ENCODE measurements at places on chromosomes 12 and 14.

GRCh38 chr12:5512601-5512970 lies 80.7 kb downstream of the NTF3 start:
- DNase-seq: no peak

GRCh38 chr14:33914676-33915516 lies 36.0 kb downstream of the EGLN3 start:
- peak; percentile 77 for DNase-seq

DNA sequence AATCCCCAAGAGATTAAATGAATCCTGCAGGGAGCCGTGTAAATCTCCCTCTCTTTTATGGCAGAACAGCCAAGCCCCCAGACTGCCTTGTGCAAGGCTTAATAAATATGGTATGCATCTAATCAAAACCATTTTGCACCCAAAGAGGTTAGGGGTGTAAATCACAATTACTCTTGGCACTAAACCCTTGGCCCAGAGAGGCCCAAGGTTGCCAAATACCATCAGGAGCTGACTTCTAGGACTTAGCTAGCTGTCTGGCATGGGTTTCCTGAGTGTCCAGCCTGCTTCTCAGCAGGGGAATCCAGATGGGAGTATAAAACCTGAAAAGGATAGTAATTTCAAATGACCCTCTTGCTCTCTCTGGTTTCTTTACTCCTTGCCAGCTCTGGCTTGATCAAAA lies 610.4 kb downstream of the MED13L start:
- no peak for DNase-seq

- peak; percentile 35 for DNase-seq
Observed at GRCh38 chr12:86134561-86134960, 121.6 kb downstream of the MGAT4C start.

DNA sequence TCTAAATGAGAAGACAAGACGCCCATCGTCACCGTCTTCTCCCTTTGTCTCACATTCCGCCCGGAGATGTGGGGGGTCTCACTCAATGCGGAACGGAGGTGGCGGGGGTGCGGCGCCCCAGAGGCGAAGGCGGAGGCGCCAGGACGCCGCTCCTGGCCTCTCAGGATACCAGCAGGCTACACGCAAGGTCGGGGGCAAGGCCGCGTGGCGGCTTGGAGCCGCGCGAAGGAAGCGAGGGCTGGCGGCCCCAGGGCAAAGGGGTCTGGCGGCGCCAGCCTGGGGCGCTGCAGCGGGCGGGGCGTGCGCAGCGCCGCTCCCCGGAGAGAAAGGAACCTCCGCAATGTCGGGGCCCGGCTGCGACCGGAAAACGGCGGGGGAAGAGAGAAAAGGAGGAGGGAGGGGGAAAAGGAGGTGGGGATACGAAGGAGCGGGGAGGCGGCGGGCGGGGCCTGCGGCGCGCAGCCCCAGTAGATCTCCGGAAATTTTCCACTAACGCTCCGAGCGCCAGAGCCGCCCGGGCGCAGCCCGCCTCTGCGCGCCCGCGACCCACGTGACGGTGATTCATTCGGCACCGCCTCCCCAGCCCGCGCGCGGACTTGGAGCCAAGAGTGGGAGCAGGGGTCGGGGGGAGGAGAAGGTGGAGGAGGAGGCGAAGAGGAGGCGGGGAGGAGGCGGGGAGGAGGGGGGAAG lies 10.5 kb upstream of the SLC38A2 start:
- DNase-seq: peak; percentile 90

DNA sequence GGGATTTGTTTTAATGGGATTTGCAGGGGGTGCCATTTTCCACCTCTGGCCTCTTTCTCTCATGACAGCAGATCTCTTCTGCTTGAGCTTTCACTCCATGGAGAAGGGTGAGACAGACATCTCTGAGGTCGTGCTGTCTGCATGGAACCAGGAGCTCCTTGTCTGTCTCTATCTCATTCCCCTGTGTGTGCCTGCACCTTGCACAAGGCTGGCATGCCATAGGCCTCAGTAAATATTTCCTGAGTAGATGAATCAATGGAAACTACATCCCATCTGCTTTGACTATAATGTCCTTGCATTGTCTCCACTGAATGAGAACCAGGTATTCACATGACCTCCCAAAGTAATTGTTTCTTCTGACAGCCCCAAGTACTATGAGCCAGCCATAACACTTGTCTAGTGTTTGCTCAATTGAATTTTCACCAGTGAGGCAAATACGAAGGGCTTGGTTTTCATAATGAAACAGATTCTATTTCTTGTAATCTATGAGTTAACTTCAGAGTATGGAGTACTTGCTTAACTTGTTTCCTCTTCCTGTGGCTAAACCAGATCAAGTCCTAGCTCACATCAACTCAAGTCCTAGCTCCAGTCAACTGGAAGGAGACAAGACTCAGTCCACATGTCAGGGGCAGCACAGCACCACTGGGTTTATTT lies 32.3 kb downstream of the KCNK13 start:
- DNase-seq: no peak

- no peak for DNase-seq
Observed at GRCh38 chr12:68198507-68199086, 27.0 kb downstream of the IL26 start.

DNA sequence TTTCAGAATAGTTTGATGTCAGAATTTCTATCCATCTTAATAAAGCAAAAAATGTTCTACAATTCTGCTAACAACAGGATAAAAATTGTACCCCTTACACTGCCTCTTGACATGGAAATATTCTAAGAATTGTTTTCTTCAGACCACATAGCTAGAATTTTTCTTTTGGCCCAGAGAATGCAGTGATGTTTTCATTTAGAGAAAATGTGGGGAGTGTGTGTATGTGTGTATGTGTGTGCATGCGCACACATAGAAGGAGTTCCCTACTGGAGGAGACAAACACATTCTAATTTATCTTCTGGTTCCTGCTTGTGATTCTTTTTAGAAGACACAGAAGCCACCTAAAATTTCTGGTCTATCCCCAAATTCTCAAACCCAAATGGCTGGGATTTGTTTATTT lies 1145.7 kb downstream of the VRK1 start:
- no peak for DNase-seq

DNA sequence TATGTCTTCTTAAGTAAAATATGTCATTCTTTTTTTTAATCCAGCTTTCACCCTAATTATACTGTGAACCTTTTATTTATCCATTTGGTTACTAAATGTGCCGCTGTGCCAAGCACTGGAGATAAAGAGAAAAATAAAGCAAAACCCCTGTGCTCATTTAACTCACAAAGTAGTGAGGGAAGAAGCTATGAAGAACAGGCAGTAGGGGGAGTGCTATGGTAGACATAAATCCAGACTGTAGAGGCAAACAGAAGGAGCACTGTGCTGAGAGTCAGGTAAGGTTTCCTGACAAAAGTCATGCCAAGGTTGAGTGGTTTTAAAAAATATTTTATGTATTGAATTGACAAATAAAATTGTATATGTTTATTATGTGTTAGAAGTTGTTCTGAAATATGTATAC lies 188.5 kb upstream of the SYT10 start:
- peak; percentile 8 for DNase-seq

DNA sequence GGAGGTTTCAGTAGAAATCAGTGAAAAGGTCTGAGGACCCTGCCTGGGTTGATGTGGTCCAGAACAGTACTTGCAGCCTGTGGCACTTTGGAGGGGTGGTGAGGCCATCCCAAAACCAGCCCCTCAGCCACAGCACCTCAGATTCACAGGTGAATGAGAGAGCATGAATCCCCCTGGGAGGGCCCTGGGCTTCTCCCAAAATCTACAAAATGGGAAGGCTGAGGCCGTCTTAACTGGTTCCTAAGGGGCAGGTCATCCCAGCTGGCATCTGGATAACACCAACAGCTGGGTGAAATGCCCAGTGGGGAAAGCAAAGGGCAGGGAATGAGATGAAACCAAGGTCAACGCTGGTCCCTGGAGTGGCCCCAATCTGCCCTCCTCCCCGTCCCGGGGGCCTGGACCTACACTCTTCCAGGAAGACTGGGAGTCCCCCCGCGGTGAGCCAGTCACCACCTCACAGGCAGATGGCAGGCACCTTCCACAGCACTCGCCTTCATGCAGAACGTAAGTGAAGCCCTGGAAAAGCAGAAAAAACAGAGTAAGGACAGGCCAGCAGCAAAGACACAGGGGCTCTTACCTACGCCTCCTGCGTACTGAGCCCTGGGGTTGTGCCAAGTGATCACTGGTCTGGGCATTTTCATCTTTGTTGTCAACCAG lies 26.3 kb upstream of the ANO2 start:
- DNase-seq: no peak

DNA sequence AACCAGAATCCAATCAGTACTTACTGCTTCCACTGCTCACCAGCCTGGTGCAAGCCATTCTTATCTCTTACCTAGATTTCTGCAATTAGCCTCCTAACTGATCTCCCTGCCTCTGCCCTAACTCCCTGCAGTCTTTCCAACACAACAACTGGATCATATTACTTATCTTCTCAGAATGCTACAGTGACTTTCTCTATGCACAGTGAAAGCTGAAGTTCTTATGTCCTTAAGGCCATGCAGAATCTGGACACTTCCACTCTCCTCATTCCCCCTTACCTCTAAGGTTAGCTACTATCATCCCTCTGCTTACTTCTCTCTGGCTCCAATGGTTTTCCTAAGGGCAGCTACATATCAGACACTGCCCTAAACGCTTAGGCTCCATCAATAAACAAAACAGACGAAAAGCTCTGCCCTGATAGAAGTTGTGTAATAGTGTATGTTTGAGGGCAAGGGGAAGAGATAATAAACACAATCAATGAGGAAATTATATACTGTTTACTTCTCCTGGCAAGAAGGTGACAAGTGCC lies 4.0 kb downstream of the KTN1 start:
- no peak for DNase-seq

DNA sequence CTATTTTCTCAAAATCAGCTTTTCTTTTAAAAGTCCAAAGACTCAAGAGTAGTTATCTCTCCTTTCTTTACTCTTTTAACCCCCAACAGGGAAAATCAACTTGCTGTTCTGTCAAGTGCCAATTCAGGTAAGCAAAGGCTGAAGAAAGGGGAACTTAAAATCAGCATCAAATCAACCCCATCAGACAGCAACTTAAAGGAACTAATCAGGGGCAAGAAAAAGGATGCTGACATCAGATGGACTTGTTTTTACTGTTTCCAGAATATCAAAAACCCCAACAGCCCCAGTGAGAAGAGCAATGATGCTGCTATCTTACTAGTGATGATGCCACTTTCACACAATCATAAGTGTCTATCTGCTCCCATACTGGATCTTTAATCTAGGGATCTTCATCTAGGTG lies 3.4 kb downstream of the BAZ2A start:
- no peak for DNase-seq

- no peak for DNase-seq
Observed at GRCh38 chr12:7835116-7835515, 37.6 kb downstream of the SLC2A14 start.

DNA sequence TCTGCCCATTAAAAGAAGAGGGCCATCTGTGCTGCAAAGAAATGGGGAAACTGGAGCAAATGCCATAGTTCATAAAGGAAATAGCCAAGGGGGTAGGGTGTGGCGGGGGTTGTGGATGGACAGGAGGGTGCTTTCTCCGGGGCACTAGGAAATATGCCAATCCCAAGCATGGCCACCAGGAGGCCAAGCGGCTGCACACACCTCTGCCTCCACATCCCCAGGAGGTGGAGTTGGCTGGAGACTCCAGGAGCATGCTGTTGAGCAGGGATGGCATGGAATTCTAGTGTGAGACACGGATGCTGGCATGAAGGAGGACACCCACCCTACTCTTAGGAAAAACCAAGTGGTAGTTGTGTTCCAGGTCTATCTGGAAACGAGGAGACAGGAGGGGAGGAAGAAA lies 25.2 kb downstream of the NID2 start:
- DNase-seq: peak; percentile 5

GRCh38 chr12:109711596-109712461 lies 1.8 kb upstream of the FAM222A start:
- DNase-seq: no peak

GRCh38 chr12:12939888-12940287 lies 12.1 kb downstream of the GPRC5D start:
- no peak for DNase-seq

DNA sequence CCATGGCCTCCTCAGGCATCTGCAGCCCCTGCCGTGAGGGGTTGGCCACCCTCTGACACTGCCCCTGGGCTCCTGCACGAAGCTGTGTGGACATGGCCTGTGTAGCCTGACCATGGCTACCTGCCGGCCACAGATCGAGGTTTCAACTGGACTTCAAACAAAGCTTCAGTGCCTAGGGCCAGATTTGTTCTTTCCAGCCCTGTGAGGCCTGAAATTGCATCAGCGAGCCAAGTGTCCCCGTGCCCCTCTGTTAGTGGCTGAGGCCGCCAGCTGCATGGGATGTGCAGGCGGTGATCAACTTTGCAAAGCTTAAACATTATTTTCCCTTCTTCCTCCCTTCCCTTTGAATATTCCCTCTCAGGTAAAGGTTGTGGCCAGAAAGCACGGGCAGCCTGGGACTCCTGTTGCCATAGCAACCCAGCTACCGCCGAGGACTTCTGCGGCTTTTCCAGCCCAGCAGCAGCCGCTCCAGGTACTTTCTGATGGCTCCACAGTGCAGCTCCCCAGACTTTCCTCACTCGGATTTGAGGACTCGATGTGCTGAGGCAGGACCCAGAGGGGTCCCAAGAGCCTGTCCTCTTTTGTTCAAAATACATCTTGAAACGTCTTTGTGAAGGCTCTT lies 35.8 kb downstream of the DDX51 start:
- no peak for DNase-seq

DNA sequence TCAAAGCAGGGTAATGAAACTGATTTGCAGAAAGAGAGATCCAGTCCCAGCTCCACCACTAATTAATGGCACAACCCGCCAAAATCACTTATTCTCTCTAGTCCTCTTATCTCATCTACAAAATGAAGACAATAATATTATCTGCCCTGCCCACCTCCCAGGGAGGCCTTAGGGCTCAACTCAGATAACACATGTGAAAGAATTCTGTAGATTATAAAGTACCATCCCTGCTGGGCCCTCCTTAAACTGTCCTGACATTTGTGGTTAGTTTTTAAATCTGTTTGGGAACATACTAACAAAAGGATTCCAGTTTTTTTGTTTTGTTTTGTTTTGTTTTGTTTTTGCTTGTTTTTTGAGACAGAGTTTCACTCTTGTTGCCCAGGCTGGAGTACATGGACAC lies 7.3 kb downstream of the POMT2 start:
- no peak for DNase-seq

DNA sequence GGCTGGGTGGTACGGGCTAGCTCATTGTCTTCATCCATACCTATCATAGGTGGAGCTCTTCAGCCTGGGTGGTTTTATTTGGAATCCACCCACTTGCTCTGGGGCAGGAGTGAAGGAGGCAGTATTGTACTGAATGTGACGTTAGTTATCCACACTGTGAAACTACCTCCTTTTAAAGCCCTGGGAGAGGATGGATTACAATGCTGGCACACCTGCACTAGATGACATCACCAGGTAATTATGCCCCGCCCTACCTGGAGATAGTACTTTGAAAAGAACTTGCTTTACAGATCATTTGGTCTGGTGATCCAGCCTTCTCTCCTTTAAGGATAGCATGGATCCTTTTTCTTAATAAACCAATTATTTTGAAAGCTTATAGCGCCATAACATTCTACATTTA lies 78.0 kb downstream of the B4GALNT3 start:
- no peak for DNase-seq

GRCh38 chr12:100858656-100859055 lies 64.1 kb downstream of the ANO4 start:
- DNase-seq: no peak
